ENCODE measurements at places on chromosomes 6 and 20. TPM values are rescaled to one million over a fixed set of nuclear protein-coding genes. Genes with fewer than 3 reads are reported as not detected.

The CCN5 gene
- 21.1 TPM for total RNA-seq

The MUCL3 gene
- not detected for total RNA-seq

The OTOR gene
- total RNA-seq, result not detected

The SFTA2 gene
- total RNA-seq, result not detected

The MYB gene
- under 0.01 TPM for total RNA-seq

Measured in fibroblast of lung (primary cell).